ENCODE measurements at places on chromosomes 11 and 22.

- peaks cover 36% of the 10 kb centered on the region for H3K4me1 ChIP-seq
- no peaks in the 10 kb centered on the region for H3K27me3 ChIP-seq
- DNase-seq: no peak
- no peaks in the 10 kb centered on the region for H3K36me3 ChIP-seq
- H3K27ac ChIP-seq: peak overlapping the region; percentile 97
Measured at GRCh38 chr11:63683133-63683991, 2.1 kb downstream of the RTN3 start.

GRCh38 chr11:70084046-70084984 lies 6.2 kb downstream of the ANO1 start:
- DNase-seq: no peak
- no peaks in the 10 kb centered on the region for H3K4me1 ChIP-seq
- H3K27ac ChIP-seq: no peak overlapping the region
- peaks cover 17% of the 10 kb centered on the region for H3K27me3 ChIP-seq
- H3K36me3 ChIP-seq: no peaks in the 10 kb centered on the region
- no peak overlapping the region for H3K4me3 ChIP-seq

DNA sequence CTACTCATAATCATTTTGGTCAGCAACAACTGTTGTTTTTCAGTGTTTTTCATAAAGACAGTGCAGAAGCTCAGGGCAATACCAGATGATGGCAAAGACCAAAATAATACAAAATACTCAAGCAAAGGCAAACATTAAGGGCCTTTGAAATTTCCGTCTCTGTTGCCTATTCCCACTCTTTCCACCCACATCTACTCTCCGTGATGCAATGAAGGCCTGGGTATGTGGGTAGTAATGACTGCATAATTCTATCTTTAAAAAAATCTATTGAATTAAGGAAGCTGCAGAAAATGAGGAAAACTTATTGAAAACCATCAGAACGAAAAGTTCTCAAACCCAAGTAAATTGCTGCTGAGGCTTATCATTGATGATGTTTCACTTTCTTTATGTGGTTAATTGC lies 203.3 kb downstream of the MAML2 start:
- DNase-seq: no peak
- H3K27me3 ChIP-seq: no peaks in the 10 kb centered on the region
- peaks cover 42% of the 10 kb centered on the region for H3K4me1 ChIP-seq
- H3K36me3 ChIP-seq: no peaks in the 10 kb centered on the region

- no peaks in the 10 kb centered on the region for H3K27me3 ChIP-seq
- H3K4me3 ChIP-seq: no peak overlapping the region
- no peaks in the 10 kb centered on the region for H3K36me3 ChIP-seq
- DNase-seq: no peak
- peaks cover 17% of the 10 kb centered on the region for H3K4me1 ChIP-seq
Measured at GRCh38 chr22:19998232-19998951, 18.2 kb downstream of the ARVCF start.

DNA sequence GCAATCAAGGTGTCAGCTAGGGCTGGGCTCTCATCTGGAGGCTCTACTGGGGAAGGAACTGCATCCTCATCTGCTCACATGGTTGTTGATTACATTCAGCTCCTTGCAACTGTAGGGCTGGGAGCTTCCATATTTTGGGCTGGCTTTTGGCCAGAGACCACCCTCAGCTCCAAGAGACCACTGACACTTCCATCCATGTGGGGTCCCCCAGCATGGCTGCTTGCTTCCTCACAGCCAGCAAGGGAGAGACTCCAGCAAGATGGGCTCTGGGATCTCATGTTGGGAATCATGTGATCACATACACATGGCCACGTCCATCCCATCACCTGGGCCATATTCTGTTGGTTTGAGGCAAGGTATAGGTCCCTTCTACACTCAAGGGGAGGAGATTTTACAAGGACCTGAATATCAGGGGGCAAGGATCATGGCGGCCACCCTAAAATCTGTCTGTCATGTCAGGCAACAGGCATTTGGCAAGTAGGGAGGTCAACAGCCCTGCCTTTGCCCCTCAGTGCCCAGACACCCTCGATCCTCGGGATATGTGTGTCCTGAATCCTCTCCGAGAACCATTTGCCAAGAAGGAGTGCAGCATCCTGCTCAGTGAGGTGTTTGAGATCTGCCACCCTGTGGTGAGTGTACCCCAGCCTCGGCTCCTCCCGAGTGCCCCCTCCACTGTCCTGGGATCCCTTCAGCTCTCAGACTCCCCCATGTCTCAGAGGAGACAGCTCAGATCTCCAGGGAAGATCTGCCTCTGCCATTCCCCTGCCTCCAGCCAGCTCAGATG lies 48.7 kb downstream of the OTOG start:
- no peaks in the 10 kb centered on the region for H3K4me1 ChIP-seq
- no peak overlapping the region for H3K4me3 ChIP-seq
- H3K27ac ChIP-seq: no peak overlapping the region
- DNase-seq: no peak

DNA sequence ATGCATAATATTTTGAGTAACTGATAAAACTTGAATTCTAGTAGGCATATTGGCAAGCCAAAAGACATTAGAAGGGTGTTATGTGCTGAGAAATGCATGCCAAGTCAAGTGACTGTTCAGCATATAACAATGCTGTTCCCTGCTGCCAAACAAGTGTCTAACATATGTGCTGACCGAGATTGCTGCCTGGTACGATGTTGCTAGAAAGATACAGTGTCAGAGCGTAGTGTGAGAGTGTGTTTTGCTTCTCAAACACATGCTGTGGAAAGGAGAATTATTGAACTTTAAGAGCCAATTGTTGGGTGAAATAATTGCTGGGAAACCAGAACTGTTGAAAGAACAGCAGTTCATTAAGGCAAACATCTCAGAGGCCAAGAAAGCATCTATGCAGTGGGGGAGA lies 71.3 kb upstream of the GRIA4 start:
- H3K4me3 ChIP-seq: no peak overlapping the region
- no peaks in the 10 kb centered on the region for H3K27me3 ChIP-seq
- H3K36me3 ChIP-seq: no peaks in the 10 kb centered on the region
- H3K27ac ChIP-seq: no peak overlapping the region
- DNase-seq: no peak

- H3K4me1 ChIP-seq: peaks cover 8% of the 10 kb centered on the region
- peak overlapping the region; percentile 64 for H3K4me3 ChIP-seq
- H3K36me3 ChIP-seq: no peaks in the 10 kb centered on the region
- peak; percentile 86 for DNase-seq
- no peak overlapping the region for H3K27ac ChIP-seq
Measured at GRCh38 chr22:19523240-19524169, 705 bp downstream of the CLDN5 start.

- no peak for DNase-seq
- no peaks in the 10 kb centered on the region for H3K36me3 ChIP-seq
- H3K27ac ChIP-seq: no peak overlapping the region
- H3K4me1 ChIP-seq: no peaks in the 10 kb centered on the region
Measured at GRCh38 chr11:13550761-13551160, 55.0 kb upstream of the PTH start.

DNA sequence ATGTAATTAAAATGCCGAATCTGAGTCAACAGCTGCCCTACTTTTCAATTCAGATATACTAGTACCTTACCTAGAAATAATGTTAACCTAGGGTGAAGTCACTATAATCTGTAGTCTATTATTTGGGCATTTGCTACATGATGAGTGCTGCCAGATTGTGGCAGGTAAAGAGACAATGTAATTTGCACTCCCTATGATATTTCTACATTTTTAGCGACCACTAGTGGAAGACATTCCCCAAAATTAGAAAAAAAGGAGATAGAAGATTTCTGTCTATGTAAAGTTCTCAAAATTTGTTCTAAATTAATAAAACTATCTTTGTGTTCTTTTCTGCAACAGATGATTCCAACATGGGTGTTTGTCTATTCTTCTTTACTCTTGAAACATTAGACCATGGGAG lies 14.1 kb downstream of the MS4A1 start:
- no peak overlapping the region for H3K4me3 ChIP-seq
- no peaks in the 10 kb centered on the region for H3K27me3 ChIP-seq
- H3K4me1 ChIP-seq: no peaks in the 10 kb centered on the region
- H3K27ac ChIP-seq: no peak overlapping the region

Measured in GM23338 (cell line).